ENCODE measurements at places on chromosomes 1 and 21.

DNA sequence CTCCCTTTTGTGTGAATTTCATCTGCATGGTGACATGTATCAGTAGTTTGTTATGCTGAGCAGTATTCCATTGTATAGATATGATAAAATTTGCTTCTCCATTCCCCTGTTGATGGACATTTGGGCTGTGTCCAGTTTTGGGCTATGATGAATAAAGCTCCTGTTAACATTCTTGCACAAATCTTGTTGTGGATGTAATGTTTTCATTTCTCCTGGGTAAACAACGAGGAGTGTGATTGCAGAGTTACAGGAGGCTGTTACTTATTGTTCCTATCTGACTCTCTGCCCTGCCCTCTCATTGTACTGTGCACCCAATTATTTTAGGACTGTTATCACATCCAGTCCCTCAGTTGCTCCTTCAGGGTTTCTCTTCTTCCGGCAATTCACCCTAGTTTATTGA lies 24.2 kb downstream of the MAPKAPK2 start:
- DNase-seq = no peak

DNA sequence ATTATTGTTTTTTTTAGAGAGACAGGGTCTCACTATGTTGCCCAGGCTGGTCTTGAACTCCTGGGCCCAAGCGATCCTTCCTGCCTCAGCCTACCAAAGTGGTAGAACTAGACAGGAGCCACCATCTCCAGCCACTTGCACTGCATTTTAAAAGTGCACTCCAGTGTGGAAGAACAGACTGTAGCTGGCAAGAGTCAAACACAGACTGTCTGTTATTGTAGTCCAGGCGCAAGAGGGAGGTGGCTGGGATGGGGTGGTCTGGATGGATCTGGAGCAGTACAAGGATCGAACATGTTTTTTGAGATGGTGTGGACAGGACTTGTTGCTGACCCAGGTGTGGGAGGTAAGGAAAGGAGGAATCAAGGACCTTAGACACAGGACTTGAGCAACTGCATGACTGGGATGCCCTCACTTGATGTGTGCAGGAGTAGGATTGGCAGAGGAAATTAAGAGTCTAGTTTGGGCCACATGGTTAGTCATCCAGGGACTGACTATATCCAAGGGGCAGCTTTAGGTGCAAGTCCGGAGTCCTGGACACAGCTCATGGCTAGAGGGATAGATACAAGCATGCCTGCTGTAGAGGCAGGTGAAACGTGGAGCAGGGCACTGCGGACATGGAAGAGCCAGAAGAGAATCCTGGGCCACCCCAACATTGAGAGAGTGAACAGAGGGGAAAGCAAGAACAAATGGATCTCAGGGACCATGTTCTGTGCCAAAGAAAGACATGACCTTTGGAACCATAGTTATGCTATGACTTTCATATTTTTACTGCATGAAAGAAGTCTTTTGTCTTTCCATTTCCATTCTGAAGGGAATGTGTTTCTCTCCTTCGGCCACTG lies 42.0 kb downstream of the ELK4 start:
- DNase-seq = no peak

GRCh38 chr21:33314111-33314510 lies 10.7 kb upstream of the IFNAR1 start:
- no peak for DNase-seq

DNA sequence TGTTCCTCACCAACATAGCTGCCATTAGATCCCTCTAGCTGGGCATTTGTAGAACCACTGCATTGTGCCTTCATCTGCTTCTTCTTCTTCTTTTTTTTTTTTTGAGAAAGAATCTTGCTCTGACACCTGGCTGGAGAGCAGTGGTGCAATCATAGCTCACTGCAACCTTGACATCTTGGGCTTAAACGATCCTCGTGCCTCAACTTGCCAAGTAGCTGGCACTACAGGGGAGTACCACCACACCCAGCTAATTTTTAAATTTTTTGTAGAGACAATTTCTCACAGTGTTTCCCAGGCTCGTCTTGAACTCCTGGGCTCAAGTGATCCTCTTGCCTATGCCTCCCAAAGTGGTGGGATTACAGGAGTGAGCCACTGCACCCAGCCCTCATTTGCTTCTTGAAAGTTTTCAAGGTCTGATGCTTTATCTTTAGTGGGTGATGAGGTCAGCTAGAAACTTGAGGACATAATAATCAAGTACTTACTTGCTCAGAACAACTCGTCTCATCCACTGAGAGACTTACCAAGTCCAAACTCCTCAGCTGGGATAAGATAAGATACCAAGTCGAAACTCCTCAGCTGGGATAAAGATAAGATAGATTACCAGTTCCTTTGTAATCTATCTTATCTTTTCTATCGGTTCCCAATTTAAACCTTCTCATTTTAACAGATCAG lies 71.5 kb downstream of the MACF1 start:
- no peak for DNase-seq

GRCh38 chr21:14734191-14734590 lies 188.1 kb upstream of the SAMSN1 start:
- no peak for DNase-seq

- no peak for DNase-seq
These were observed 54.9 kb upstream of the NBPF3 start for GRCh38 chr1:21385022-21385421.

- no peak for DNase-seq
These were observed 492 bp downstream of the HLX start for GRCh38 chr1:220879509-220880361.

Data from NCI-H2227 treated with DMSO at 0.1 percent for 48 hours (cell line).